ENCODE measurements at places on chromosomes 6 and 20. TPM values are rescaled to one million over a fixed set of nuclear protein-coding genes. Genes with fewer than 3 reads are reported as not detected.

DNA sequence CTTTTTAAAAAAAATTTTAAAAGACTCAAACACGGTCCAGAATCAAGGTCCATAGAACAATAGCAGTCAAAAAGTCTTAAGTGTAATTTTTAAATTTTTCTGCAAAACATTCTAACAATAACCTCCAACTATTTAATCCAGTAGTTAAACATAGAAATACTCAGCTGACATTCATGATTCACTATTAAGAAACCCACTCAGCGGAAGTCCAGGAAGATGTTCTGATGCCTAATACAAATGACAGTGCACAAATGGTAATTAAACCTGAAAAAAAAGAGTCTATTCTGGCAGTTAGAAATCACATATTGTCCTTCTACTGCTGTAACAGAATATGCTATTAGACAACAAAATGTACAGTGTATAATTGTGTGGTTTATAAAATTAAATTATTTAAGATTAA, 128.2 kb upstream of the BMP5 start:
- no peak for DNase-seq

GRCh38 chr6:96990989-96991388, 66.5 kb downstream of the KLHL32 start:
- DNase-seq = no peak

- DNase-seq = no peak
Measured at GRCh38 chr6:54353975-54354374, 45.7 kb downstream of the TINAG start.

GRCh38 chr6:71851214-71851613, 35.1 kb upstream of the RIMS1 start:
- DNase-seq = no peak

DNA sequence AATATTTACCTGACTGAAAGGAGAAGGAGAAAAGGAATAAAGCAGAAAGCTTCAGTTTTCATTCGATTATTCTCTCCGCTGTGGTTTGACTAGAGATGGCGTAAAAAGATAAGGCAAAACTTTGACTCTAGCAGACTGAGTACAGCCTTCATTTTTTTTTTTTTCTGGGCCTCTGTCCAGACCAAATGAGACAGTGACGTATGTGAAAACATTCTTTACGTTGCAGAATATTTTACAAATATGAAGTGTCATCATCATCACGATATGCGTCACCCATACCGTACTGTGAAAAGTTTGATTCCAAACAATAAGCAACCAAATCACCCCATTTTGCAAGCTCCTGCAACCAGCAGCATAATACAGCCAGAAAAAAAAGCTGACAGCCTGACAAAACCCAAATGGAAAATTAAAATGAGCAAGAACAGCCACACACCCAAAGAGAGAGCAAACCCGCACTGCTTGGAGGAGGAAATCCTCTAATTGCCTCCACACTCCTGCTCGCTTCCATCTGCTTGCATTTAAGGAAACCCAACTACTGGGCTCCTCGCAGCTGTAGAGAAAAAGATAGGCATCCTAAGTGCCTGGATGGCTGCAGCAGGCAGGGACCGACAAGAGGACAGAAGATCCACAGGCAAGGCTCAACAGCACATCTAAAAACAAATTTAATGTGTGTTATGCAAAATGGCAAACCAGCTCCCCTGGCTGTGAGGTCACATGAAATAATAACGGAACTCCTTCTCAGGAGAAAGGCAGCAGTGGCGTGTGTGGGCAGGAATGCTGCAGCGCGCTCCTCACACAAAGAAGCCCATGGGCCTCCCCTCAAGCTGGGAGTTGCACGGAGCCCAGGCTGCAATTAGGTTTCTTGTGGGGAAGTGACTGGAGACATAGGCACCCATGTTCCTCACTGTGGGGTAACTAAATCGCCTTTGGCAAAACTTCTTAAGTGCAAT, 113.1 kb downstream of the FYN start:
- no peak for DNase-seq

Gene BCL2L1
- 135 TPM for total RNA-seq

Data from mesenteric fat pad (tissue), 1 donor.